ENCODE measurements at places on chromosomes 12 and 14.

DNA sequence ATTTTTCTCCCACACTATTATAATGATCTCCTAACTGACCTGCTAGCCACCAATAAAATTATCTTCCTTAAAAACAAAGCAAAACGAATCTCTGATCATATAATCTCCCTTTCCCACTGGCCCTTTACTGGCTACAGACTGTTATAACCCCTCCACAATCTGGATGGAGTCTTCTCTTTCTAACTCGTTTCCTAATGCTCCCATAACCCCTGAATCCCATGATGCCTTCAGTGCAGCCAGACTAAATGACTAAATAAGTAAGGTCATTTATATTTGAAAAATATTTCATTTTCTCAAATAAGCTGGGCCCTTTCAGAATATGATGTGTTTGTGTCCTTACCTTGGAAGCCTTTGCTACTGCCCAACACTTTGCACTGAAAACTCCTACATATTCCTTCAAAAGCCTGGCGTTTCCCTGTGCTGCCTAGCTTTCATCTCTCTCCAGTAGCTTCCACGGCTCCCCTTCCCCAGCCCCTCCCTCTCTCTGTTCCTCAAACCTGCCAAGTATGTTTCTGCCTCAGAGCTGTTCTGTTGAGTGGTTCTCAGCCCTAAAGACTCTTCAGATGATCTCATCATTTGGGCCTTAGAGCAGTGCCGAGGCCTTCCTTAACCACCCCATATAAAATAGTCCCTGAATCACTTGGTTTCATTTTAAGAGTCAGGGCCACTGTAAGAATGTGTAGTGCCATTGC lies 91.7 kb downstream of the MYRFL start:
- DNase-seq = no peak

GRCh38 chr12:53184828-53185227 lies 4.1 kb upstream of the CSAD start:
- DNase-seq = no peak

- no peak for DNase-seq
These were observed 590.9 kb upstream of the SEL1L start for GRCh38 chr14:82124511-82124910.

DNA sequence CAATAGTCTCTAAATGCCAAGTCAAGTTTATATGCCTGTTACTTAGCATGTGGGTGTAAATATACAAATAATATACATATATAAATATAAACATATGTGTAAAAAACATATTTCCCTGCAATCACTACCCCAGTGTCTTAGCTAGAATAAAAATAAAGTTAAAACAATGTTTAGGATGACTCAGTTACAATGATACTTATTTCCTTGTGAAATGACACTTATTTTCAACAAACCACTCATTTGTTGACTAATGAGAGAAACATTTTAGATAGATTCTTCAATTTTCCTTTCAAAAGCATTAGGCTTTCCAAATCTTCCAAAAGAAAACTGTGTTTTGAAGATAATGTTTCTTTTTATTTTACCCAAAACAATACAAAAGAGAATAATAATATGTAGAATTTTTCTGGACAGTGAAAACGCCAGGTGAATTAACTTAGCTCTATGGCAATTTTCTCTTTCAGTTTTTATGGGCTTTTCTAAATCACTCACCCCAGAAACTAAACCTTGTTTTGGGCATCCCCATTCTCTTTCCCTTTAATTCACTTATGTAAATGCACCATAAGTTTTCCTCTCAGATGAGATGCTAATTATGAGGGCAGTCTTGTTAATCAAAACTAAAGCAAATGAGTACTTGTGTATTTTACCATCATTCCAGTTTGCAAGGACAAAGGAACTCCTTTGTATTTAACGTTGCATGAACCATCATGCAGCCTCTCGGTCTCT lies 465.9 kb downstream of the BCAT1 start:
- no peak for DNase-seq

DNA sequence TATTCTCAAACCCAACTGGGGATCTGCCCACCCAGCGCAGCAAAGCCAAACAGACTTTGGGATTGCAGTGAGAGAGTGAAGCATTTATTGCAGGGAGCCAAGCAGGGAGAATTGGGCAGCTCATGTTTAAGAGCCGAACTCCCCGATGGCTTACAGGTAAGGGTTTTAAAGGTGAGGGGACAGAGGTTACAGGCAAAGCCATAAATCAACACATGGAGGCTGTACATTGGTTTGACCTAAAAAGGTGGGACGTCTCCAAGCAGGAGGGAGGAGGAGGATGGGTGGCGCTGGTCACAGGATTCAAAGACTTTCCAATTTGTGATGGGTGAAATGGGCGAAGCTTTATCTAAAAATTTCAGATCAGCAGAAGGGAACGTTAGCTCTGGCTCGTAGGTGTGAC lies 18.2 kb downstream of the OAS2 start:
- DNase-seq = no peak
